NCI-H1436 treated with DMSO at 0.1 percent for 48 hours (cell line): ENCODE measurements at places on chromosomes 11 and 22.

DNA sequence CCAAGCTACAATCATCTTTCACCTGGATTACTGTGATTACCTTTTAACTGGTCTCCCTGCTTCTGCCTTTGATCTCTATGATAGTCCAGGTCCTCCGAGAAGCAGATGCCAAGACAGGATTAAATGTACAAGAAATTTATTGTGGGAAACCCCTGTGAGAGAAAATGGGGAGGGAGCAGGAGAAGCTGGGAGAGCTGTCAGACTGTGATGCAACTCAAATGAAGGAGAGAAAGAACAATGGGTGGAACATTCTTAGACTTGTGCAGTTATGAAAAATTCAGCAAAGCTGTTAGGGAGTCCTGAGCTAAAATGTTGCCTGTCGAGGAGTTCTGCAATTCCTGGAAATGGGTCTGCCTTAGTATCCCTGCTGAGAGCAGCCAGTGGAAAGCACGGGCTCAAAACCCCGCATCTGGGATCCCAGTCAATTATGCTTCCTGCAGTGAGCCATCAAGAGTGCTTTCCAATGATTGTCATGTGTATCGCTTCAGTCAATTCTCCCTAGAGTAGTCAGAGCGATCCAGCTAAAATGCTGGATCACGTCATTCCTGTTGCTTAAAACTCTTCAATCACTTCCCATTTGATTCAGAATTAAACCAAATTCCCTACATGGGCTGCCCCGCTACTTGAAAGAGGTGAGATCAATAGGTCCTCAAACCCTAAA is 16.5 kb upstream of the CSTF3 start:
- DNase-seq, result no peak

DNA sequence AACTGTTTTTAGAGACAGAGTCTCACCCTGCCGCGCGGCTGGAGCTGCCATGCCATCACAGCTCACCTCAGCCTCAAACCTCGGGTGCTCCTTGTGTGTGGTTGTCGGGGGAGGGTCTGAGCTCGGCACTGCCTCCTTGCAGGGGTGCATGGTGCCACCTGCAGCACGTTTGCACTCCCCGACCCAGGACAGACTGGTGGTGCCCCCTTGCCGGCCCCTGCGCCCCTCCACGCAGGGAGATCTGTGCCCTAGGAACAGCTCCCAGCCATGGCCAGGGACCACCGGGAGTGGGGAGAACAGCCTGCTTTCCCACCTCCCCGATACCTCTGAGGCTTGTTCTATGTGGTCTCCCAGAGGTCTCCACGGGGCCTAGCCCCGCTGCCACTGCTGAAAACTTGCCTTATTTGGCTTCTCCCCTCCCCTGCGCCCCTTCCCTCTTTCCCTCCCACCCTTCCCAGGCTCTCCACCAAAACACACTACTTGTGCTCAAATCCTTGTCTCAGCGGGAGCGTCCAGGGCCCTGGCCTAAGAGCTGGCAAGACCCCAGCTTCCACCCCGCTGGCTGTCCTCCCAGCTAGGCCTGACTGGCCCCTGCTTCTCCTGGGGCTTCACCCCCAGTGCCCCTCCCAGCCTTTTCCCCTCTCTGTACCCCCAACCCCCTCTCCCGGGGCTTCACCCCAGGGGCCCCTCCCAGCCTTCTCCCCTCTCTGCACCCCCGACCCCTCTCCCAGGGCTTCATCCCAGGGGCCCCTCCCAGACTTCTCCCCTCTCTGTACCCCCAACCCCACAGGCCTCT is 13.4 kb upstream of the TPCN2 start:
- DNase-seq, result no peak

- DNase-seq, result no peak
Measured at GRCh38 chr11:117663821-117664220, 133.2 kb downstream of the DSCAML1 start.

DNA sequence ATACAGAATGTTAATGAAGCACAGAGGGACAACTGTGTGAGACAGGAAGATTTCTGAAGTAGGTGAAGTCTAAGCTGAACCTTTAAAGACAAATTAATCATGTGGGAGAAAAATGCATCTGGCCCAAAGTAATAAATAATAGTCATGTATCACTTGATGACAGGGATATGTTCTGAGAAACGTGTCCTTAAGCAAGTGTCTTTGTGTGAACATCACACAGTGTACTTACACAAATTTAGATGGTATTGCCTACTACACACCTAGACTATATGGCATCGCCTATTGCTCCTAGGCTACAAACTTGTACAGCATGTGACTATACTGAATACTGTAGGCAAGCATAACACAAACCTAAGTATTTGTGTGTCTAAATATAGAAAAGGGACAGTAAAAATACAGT is 112.6 kb downstream of the APOL5 start:
- no peak for DNase-seq

- no peak for DNase-seq
Measured at GRCh38 chr11:86046116-86046515, 22.8 kb downstream of the PICALM start.

GRCh38 chr11:68978931-68979594 is 1.7 kb downstream of the MRGPRD start:
- DNase-seq, result no peak

- no peak for DNase-seq
Measured at GRCh38 chr11:128294001-128294670, 293.2 kb downstream of the ETS1 start.

- DNase-seq, result no peak
Measured at GRCh38 chr11:76807206-76807875, 24.2 kb downstream of the TSKU start.

- no peak for DNase-seq
Measured at GRCh38 chr22:36166518-36167220, 6.1 kb upstream of the APOL3 start.

- no peak for DNase-seq
Measured at GRCh38 chr11:87926250-87926970, 248.8 kb downstream of the RAB38 start.

- no peak for DNase-seq
Measured at GRCh38 chr11:113163291-113164030, 150.9 kb upstream of the TTC12 start.

- DNase-seq, result no peak
Measured at GRCh38 chr11:128310676-128311445, 276.5 kb downstream of the ETS1 start.

DNA sequence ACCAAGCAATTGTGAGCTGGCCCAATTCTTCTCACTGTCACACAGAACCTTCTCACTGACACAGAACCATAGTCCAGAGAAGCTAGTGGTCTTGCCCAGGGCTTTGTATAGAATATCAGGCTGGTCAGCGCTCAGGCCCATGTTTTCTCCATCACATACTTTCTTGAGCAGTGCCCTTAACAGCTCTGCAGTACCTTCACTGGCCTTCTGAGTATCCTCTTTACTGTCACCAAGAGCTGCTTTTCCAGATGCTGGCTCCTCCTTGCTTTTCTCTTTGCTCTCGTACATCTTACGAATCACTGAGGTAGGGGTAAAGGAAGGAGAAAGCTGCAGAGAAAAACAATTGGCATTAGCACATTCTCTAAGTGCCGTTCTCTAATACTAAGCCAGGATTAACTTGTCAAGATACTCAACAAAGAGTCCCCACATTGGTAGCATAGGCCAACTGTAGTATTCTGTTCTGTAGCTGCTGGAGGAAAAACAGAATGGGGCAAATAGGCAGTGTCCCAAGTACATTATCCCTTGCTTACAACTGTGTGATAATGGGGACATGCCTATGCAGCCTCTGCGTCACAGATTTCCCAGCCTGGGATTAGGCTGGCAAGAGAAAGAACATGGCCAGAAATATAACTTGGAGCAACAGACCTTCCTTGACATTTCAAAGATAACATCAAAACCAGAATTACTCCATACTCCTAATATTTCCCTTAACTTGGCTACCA is 43.5 kb downstream of the DRG1 start:
- no peak for DNase-seq

- DNase-seq, result no peak
Measured at GRCh38 chr22:30564761-30565119, 9.7 kb downstream of the GAL3ST1 start.

DNA sequence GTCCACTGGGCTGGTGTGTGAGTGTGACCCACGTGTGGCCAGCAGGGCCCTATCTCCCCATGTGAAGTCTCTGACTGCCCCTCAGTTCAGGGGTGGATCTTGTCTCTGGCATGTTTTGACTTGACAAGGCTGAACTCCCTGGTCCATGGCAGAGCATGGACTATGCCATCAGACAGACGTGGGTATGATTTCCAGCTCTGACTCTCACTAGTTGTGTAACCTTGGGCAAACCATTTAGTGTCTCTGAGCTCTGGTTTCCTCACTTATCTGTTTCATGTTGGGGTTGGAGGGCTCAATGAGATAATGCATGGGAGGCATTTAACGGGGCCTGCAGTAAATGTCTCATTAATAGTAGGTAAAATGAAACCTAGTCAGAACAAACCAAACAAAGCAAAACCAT is 254.5 kb upstream of the NARS2 start:
- DNase-seq, result no peak

DNA sequence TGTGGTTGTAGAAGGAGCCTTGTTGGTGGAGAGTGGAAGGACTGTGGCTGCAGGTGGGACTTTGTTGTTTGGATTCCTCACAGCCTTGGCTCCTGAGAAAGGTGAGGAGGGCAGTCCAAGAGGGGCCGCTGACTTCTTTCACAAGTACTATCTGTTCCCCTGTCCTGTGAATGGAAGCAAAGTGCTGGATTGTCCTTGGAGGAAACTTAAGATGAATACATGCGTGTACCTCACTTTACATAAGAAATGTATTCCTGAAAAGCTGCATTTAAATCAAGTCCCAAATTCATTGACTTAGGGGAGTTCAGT is 2.4 kb downstream of the FUT4 start:
- no peak for DNase-seq

DNA sequence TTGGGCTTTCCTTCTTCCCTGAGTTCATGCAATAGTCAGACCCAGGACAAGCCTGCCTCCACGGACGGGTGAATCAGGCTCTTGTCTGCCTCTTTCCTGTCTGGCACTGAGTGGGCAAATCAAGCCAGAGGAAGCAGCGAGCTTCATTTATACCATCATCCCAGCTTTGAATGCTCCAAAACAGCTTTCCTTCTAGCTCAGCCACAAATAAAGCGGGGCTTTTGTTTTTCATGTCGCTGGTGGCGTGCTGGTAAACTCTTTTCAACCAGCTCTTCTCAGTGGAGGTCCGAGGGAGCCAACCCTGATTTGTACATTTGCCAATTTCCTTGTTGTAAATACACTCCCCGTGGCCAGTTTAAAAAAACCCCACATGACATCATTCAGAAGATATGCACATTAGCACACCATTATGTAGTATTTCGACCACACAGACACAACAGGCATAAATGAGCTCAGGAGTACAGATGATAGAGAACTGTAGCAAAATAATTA is 8.6 kb downstream of the C11orf91 start:
- no peak for DNase-seq

DNA sequence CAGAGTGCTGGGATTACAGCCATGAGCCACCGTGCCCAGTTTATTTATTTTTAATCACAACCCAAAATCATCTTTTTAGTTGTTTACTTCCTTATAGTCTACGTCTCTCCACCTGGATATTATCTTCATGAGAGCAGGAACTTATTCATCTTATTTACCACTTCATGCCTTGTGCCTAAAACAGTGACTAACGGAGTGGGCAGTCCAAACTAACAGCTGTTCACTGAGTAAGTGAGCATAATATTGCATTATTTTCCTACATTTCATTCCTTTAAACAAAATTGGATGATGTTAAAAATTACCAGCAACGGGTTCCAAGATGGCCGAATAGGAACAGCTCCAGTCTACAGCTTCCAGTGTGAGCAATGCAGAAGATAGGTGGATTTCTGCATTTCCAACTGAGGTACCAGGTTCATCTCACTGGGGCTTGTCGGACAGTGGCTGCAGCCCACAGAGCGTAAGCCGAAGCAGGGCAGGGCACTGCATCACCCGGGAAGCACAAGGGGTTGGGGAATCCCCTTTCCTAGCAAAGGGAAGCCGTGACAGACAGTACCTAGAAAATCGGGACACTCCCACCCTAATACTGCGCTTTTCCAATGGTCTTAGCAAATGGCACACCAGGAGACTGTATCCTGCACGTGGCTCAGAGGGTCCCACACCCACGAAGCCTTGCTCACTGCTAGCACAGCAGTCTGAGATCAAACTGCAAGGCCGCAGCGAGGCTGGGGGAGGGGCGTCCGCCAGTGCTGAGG is 14.1 kb downstream of the TMEM123 start:
- DNase-seq, result no peak

DNA sequence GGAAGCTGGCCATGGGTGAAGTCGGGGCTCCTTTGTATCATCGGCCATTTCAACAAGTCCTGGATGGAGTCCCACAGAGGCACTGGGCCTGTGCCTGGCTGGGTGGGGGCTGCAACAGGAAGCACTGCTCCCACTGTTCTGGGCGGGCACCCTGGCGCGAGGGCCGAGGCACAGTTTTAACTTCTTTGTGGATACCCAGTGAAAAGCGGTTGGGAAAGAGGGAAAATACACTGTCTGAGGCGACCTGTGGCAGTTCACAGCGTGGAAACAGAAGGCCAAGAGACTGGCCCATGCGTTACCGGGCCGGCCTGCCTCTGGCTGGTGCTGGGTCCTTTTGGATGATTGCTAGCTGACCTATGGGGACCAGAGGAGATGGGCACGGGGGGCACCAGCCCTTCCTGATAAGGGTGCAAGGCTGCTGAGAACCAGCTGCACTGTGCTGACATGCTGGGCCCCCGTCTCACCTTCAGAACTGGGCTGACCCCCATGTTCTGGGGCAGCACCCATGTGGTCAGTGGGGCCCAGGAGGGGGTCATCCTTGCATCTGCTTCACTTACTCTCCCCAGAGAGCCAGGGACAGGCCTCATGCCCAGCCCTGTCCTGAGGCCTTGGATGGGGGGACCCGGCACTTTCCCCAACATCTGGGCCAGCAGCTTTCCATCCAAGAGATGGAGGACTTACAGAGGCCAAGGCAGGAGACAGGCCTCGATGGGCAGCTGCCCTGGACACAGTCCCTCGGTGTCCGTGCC is 4.2 kb downstream of the OVOL1 start:
- DNase-seq, result no peak

DNA sequence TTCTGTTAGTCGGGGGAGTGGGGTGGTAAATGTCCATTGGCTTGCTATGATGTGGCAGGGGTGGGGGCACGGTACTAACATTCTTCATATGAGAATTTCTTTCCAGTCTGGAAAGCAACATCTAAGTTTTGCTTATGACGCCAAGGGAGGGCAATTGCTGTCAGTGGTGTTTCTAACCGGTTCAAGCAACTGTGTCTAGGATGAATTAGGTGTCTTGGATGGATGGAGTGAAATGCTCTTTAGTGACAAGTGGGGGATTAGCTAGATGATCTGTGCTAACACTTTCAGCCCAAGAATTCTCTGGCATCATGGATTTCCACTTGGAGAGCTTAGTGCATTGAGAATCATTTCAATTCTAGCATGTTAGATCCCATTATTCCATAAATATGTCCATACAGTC is 262.6 kb upstream of the SORL1-AS1 start:
- DNase-seq, result no peak

GRCh38 chr11:92978271-92979111 is 9.0 kb downstream of the MTNR1B start:
- DNase-seq, result peak; percentile 93
